Ovary (tissue), 10 donors: ENCODE measurements at places on chromosomes 4 and X. TPM values are rescaled to one million over a fixed set of nuclear protein-coding genes. Genes with fewer than 3 reads are reported as not detected.

The ADGRA3 gene
- 58.1 TPM for total RNA-seq

The CSAG3 gene
- not detected for total RNA-seq

The TEX13C gene
- under 0.01 TPM for total RNA-seq

The YY2 gene
- total RNA-seq = 2.6 TPM

DNA sequence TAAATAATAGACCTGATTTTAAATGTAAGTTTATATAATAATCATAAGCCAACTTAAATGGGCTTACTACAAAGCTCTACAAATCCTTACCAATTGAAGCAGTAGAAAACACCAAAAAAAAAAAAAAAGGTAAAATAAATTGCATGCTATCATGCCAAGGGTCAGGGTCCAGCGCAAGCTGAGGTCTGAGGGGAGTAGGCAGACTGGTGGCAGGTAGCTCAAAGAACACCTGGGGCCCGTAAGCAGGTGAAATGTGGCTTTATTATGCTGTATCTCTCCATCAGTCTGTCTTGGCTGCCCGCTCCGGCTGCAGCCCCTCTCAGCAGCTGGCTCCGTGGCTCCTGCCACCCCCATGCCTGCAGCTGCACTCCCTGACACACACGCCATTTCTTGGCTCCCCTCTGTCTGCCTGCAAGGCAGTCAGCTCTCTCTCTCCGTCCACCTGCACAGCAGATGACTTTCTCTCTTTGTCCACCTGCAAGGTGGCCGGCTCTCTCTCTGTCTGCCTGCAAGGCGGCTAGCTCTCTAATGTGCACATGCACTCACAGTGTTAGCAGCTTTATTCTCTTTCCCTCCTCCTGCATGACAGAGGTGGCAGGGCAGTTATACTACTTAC is 209.4 kb upstream of the UGT8 start:
- no peak for DNase-seq

GRCh38 chr4:6175426-6175825 is 24.9 kb downstream of the JAKMIP1 start:
- DNase-seq = no peak

- DNase-seq = no peak
These were observed 55.4 kb downstream of the MAML3 start for GRCh38 chr4:140098455-140099160.

- DNase-seq = no peak
These were observed 52.8 kb downstream of the PDLIM5 start for GRCh38 chr4:94504545-94504944.

- DNase-seq = no peak
These were observed 72.0 kb upstream of the AP1S2 start for GRCh38 chrX:15926622-15927021.

- DNase-seq = no peak
These were observed 212.3 kb downstream of the MAD2L1 start for GRCh38 chr4:119854364-119854763.

DNA sequence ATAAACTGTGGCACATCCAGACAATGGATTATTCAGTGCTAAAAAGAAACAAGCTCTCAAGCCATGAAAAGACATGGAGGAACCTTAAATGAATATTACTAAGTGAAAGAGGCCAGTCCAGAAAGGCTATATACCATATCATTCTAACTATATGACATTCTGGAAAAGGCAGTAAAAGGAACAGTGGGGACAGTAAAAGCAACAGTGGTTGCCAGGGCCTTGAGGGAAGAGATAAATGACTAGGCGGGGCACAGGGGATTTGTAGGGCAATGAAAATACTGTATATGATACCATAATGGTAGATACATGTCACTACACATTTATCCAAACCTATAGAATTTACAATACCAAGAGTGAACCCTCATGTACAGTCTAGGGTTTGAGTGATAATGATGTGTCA is 115.3 kb downstream of the ATP8A1 start:
- no peak for DNase-seq

GRCh38 chrX:115448146-115448545 is 112.8 kb upstream of the PLS3 start:
- DNase-seq = no peak

- DNase-seq = no peak
These were observed 56.4 kb downstream of the USP38 start for GRCh38 chr4:143240939-143241679.

DNA sequence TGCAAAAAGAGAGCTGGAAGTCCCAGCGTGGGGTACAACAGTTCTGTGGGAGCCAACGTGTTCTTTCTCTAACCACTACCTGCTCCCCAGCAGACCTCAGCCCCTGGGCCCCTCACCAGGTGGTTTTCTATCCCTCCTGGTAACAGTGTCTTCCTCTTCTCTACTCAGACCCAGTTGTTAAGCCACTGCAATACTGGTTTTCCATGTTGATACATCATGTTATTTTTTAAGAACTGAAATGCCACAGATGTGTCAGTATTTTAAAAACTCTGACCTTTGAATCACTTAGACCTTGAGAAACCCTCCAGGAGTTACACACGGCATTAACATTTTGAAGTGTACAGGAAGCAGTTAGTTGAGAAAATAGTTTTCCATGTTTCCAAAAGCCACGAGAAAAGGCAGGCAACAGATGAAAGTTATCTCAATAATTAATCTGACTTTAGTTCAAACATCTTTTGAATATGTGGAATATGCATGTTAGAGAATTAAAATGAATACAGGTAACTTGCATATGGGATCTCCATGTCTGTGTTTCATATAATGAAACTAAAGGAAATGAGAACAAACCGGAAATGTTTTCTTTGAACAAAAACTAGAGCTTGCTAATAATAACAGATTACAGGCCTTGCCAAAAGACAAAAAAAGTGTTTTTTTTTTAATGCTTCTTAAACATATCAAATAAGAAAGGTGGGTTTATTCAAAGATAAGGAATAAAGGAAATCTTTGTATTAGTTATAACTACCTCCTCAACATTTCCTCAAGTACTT is 108.8 kb downstream of the ZNF827 start:
- no peak for DNase-seq

GRCh38 chr4:73252001-73252400 is 6.6 kb downstream of the ANKRD17 start:
- DNase-seq = no peak

DNA sequence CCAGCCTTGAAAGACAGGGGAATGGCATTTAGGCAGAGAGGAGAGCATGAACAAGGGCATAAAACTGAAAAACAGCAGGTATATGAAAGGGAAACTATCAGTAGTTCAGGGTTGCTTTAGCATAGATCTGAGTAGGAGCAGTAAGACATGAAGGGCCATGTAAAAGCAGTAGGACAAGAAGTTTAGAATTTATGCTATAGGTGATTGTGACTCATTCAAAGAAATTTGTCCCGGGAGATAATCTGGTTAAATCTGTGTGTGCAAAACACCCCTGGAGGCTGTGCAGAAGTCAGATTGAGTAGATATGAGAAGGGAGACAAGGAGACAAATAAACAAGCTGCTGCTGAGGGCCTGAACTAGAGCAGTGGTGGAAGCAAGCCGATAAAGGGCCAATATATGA is 109.1 kb upstream of the BMP3 start:
- DNase-seq = no peak

- no peak for DNase-seq
These were observed 248.5 kb upstream of the CXXC4 start for GRCh38 chr4:104743215-104743653.

DNA sequence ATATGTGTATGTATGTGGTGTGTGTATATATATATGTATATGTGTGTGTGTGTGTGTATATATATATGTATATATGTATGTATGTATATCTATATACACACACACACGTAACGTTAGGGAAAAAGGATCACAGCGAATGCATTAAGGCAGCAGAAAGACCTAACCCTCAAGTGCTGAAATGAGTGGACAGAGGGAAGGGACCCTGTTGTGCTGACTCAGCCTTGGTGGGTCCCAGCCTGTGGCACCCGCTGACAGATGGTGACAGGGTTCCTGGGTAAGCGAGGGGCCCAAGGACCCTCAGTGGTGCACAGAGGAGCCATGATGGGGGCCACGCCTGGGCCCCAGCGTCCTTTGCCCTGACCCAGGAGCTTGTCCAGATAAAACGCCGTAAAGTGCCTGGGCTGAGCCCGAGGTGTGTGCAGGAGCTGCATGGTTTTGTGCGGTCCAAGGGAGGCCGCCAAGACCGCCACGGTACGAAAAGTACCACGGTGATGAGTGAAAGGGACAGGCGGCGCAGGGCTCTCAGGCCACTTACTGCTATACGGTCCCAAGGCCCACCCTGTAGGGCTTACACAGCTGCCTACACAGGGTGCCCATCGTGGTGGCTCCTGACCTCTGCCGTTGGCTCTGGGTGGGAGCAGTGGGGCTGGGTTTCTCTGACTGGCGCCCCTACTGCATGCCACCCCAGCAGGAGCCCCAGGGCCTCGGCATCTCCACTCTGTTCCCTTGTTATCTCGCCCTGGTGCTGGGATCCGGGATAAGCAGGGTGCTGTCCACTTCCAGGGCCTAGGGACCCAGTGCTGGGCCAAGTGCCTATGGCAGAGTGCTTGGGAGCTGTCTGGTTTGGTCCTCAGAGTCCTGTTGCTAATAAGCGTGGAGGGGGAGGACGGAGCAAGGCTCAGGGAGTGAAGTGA is 10.0 kb downstream of the SH3BP2 start:
- DNase-seq = no peak

DNA sequence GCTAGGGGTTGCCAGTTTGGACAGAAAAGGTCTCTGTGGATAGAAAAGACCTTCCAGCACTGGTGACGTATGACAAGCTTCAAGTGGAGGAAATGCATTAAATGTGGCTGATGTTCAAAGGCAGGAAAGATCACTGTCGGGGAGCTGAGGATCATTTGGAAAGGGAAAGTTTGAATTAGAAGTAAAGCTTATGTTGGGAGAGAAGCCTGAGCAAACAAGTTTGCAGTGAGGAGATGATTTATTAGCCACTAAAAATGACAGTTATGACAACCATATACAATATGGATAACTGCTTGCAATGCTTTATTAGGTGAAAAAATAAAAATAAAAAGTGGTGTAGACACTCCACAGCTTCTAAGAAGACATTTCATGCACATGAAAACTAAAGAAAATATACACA is 135.3 kb upstream of the HS3ST1 start:
- DNase-seq = no peak

DNA sequence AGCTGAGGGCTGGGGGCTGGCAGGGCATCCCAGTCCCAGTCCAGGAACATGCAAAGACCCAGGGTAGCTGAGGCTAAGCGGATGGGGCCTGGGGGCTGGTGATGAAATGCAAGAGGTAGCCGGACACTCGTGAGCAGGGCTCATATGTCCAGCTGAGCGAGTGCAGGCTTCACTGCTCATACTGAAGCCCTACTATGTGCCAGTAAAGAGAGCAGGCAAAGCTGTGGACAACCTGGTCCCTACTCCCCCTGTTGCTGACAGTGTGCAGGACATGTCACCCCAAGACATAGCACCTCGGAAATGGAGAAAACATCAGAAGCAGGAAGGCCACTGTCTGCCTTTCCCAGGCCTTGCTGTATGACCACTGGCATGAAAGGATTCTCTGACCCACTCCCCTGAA is 122.4 kb upstream of the STX18 start:
- DNase-seq = no peak

- DNase-seq = no peak
These were observed 16.5 kb downstream of the UTP3 start for GRCh38 chr4:70704931-70705182.

DNA sequence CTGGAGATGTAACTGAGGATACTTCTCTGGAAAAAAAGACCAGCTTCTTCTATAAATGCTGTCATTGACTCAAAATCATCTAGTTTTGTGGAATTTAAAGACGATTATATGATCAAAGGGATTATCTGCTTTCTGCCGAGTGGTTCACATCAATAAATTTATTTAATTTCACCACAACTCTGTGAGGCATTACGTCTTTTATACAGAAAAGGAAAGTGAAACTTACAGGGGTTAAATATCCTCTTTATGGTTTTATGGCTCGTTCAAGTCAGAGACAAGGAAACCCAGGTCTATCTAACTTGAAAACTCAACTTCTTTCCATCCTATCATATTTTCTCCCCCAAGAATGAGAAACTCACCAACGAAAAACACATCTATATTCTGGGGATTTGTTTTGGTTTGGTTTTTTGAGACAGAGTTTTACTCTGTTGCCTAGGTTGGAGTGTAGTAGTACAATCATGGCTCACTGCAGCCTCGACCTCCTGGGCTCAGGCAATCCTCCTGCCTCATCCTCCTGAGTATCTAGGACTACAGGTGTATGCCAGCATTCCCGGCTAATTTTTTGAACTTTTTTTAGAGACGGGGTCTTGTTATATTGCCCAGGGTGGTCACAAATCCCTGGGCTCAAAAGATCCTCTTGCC is 377.9 kb upstream of the EMCN start:
- no peak for DNase-seq

- DNase-seq = no peak
These were observed 118.1 kb downstream of the SORCS2 start for GRCh38 chr4:7310451-7310850.

DNA sequence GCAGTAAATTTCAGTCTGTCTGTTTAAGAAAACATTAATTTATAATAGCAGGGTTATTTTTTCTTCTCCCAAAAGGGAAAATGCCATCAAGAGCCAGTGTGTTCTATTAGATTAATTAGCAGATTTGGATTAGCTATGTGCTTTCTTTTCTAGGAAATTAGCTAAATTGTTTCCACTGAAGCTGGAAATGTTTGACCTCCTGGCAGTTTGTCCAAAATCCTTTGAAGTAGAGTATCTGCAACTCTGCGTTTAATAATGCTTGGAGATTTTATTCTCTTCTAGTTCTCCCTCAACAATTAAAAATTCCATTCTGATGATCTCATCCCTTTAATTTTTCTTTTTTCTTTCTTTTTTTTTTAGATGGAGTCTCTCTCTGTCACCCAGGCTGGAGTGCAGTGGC is 27.1 kb upstream of the HOPX start:
- no peak for DNase-seq

GRCh38 chrX:65828599-65828998 is 161.1 kb downstream of the MSN start:
- DNase-seq = no peak

DNA sequence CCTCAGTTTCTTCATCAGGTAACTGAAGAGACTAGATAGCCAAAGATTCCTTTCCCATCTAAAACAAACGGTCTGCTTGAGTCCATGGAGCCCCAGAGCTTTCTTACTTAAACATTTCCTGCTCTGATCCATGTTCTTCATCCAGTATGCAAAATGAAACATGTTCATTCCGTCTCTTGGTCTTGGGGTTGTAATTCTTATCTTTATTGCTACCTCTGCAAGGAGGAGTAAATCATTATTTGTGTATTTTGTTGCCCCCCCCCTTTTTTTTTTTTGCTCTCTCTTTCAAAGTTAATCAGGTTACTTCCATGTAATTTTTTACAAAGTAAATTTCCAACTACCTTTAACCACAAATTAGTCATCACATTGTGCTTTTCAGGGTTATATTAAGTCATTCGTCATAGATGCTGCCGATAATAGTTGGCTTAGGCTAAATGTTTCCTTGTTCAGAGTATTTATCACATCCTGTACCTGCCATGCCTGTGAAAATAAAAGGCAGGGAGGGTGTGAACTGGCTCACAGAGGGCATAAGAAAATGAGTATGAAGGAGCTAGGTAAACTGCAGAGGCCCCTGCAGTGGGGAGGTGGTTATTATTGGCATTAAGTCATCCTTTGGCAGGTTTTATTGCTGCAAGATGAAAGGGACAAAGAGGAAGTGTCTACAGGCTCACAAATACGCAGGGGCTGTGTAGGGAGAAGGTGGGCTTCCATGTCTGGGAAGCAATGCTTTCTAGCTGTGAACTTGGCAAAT is 76.7 kb upstream of the HS3ST1 start:
- no peak for DNase-seq
